ENCODE measurements at places on chromosomes 3 and 15.

DNA sequence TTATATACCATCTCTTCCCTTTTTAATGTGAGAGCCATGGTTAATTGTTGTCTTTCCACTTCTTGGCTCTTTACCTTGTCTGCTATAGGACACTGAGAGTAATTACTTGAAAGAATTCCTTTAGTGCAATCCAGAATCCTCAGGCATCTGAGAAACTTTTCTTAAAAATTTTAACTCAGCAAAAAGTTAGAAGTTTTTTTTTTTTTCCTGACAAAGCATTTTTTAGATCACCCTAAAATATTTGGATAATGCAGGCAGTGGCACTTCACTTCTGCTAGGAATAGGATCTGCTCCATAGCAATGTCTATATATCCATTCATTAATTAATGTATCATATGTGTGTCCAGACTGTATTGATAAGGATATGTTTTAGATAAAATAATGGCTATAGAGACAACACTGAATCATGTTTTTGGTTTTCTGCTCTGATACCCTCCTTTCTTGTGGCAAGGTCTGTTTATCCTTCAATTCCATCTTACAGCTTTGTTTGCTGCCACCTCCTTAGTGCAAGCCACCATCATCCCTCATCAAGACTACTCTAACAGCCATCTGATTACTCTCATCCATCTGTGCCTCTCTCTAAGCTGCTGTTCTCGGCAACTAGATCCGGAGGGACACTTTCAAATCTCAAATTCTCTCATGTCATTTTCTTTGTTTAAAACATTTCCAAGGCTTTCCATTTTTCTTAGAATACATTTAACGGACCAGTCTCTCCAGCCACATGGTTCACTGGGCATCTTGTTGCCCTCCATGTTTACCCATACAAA is 563.5 kb downstream of the EDEM1 start:
- DNase-seq, result no peak

DNA sequence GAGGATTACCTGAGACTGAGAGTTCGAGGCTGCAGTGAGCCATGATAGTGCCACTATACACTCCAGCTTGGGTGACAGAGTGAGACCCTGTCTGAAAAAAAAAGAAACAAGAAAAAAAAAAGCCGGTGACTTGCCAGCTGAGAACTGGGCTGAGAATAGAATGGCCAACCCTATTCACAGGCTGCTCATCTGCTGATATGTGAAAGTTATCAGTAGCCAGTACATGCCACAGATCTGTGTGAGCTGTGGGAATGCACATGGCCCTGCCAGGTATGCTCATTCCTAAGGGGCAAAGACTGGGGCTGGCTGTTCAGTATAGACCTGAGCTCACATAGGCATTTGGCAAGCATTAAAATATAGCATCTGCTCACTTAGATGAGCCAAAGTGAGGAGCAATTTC is 30.9 kb downstream of the IL20RB start:
- DNase-seq, result no peak

- DNase-seq, result no peak
Measured at GRCh38 chr3:178259703-178260102, 276.5 kb upstream of the KCNMB2 start.

- no peak for DNase-seq
Measured at GRCh38 chr15:44038755-44039191, 156.3 kb downstream of the FRMD5 start.

DNA sequence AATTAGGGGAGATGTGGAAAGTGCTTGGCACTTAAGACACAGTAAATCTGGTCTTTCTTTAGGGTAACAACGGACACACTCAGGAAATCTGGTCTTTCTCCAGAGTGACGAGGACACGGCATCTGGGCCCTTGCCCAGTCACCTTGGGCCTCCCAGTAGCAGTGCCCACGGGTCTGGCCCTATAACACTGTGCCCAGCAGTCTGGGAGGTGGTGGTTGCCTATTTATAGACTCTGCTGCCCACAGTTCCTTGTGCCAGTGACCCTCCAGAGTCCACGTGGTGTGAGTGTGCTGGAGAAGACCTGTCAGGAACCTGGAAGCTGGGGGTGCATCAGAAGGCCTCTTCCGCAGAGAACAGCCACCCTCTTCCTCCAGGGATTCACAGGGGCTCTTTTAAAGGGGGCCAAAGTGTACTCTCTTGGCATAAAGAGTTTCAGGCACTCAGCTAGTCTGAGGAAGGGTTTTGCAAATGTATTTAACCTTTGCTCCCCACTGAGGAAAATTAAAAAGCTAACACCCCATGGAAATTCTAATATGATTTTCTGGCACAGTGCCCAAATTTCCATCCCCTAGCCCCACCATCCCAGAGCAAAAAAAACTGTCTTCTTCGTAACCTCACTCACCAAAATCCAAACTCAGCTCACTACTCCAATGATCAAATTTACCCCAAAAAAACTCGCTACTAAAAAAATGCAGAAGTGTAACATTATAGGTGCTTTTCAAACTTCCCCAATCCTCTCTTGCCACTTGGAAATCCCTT is 15.4 kb downstream of the WNT5A start:
- DNase-seq, result no peak

- DNase-seq, result no peak
Measured at GRCh38 chr3:29183346-29184087, 97.4 kb upstream of the RBMS3 start.

GRCh38 chr15:89487791-89488190 is 8.6 kb downstream of the RHCG start:
- no peak for DNase-seq

DNA sequence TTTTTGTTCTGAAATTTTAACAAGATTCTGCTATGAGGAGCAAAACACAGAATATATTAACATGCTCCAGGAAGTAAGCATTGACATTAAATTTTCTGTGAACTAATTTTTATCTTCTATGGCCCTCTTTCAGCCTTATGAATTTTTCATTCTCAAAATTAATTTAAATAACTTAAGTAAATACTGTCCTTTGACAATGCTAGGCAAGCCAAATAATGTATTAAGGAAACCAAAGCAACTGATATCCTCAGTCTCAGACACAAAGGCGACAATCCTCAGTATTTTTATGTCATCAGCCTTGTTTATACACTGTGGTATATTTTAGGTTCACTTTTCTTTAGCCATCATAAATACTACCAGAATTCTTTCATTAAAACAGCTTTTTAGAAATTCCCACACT is 159.8 kb downstream of the CGGBP1 start:
- no peak for DNase-seq

GRCh38 chr3:47359323-47359722 is 21.5 kb upstream of the PTPN23 start:
- DNase-seq, result no peak

DNA sequence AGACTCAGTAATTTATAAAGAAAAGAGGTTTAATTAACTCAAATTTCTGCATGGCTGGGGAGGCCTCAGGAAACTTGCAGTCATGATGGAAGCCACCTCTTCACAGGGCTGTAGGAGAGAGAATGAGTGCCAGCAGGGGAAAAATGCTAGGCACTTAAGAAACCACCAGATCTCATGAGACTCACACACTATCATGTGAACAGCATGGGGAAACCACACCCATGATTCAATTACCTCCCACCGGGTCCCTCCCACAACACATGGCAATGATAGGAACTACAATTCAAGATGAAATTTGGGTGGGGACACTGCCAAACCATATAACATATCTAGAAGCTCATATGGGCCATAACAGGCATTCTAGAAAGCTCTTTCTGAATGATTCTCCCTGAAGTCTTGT is 190.3 kb downstream of the WNT5A start:
- DNase-seq, result no peak

DNA sequence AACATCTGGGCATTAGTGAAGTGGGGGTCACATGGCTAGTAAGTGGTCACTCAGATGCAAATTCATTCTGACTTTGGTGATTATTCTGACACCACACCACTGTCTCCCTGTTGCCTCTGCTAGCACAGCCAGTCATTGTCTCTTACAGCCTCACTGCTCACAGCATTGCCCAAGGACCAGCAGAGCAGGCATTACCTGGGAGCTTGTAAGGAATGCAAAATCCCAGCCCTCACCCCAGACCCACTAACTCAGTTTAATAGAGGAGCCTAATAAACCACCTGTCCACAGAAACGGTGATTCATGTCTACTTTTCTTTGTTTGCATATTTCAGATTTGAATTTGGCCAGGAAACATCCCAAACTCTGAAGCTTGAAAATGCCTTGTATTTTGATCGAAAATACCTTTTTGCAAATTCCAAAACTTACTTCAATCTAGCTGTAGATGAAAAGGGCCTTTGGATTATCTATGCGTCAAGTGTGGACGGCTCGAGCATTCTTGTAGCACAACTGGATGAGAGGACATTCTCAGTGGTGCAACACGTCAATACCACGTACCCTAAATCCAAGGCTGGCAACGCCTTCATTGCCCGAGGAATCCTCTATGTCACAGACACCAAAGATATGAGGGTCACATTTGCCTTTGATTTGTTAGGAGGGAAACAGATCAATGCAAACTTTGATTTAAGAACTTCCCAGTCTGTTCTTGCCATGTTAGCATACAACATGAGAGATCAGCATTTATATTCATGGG is 62.7 kb downstream of the GLDN start:
- no peak for DNase-seq

- peak; percentile 8 for DNase-seq
Measured at GRCh38 chr3:148955544-148956346, 35.6 kb upstream of the GYG1 start.

- no peak for DNase-seq
Measured at GRCh38 chr3:146839727-146840375, 234.7 kb upstream of the PLSCR5 start.

DNA sequence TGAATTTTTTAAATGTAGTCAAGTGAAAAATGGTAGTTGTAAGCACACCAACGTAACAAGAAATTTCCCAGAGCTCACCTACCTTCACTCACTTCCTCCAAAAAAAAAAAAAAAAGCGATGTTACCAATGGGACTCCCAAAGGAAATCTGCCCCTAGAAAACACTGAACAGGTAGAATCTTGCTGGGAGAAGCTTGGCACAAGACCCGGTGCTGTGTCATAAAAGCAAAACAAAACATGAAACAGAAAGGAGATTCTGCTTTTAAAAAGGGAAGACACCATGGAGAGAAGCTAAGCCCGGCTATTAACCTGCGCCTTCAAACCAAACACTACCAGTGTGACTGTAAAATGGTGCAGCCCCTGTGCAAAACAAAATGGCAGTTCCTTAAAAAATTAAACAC is 40.5 kb downstream of the PGPEP1L start:
- no peak for DNase-seq

DNA sequence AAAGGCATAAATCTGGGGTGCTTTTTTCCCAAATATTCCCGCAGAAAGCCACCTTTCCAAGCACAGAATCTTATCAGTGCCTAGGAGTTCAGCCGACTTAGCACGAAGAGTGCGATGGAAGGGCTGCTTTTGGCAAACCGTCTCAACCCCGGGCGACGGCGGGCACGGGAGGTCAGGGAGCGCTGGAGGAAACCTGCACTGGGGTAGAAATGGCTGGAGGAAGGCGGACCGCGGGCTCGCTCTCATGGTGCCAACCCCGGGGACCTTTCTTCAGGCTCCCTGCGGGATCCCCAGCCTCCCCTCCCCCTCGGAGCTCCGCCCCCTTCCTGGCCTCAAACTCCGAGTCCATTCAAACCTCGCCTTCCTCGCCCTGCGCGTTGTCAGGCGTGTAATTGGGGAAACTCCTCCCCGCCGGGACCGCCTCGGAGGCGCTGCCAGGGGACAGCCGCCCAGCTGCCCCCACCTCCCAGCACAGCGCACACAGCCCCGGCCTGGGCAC is at the start of gene GABRG3:
TSS of gene GABRG3 (plus strand) at position 470 of the 499 bp plus-strand sequence.
- DNase-seq, result no peak

DNA sequence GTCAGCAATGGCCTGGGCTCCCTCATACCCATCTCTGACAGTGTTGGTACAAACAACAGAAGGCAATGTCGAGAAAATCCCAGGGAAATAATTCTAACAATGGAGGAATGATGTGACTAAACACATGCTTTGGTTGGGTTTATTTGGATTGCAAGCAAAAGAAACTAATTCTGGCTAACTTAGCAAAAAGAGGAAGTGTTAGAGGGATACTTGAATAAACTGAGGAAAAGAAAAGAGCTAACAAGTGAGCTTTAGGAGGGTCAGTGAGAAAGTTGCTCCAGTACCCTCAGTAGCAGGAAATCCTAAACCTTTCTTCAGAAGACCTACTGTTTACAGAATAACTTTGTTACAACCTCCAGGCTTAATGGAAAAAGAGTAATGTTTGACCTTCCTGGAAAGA is 264.6 kb upstream of the WNT5A start:
- no peak for DNase-seq

GRCh38 chr15:92418864-92419263 is 25.2 kb downstream of the ST8SIA2 start:
- no peak for DNase-seq

DNA sequence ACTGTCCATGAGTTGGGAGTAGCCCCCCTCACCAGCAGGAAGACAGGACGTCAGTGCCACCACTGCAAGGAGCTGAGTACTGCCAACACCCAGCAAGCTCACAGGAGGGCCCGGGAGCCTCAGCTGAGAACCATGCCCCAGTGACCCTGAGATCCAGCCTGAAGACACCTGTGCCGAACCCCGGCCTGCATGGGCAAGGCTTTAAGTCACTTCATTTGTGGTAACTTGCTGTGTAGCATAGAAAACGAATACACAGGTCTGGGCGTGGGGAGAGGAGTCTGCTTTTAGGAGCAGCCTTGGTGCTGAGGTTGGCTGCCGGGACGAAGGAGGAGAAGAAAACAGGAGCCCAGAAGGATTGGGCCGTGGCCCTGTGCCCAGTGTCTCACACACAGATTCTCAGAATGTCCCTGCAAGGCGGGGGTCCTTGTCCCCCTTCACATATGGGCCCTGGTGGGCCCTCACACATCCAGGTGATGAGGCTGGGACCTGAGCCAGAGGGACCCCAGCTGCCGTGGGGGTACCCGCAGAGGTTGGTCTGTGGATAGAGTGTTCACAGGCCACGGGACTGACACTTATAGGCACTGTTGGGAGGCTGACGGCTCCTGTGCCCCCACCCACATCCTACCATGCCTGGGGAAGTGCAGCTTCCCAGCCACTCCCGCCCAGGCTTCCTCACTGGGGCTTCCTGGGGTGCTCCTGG is 85.3 kb downstream of the PLXNA1 start:
- DNase-seq, result no peak

DNA sequence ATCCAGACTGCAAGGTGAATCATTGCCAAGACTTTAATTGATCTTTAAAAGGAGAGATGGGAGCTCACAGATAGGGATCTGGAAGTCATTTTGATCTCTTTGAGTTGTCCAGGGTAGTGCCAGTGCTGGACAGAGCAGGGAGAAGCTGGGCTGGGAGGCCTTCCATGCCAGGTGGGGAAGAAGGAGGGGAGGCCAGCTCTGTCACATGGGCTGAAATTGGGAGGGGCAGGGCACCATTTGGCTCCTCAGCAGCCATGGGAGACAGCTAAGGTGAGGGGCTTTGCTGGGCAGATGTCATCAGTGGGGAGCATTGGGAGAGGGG is 23.4 kb downstream of the SMAD6 start:
- no peak for DNase-seq

Data from activated CD4-positive, alpha-beta T cell treated with anti-CD3 and anti-CD28 coated beads, Interleukin-2, amount 50 U/mL, for 1 hour (primary cell).